Memory B cell (primary cell): ENCODE measurements at places on chromosomes 7 and 10.
A peak's percentile ranks its signal among the peaks of the same experiment; 100 is the strongest.

DNA sequence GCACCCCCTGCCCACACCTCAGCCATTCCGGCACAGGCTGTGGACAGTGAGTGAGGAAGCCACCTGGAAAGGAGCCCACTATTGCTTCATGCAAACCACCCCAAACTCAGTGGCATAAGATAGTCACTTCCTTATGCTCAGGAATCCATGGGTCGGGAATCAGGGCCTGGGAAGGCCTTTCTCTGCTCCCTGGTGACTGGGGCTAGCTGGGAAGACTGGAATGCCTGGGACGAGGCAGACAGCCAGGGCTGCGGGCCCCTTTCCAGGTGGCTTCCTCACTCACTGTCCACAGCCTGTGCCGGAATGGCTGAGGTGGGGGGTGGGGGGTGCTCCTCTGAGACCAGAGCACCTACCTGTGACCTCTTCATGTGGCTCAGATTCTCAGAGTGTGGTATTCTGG, 74.1 kb upstream of the GRB10 start:
- no peak for DNase-seq

DNA sequence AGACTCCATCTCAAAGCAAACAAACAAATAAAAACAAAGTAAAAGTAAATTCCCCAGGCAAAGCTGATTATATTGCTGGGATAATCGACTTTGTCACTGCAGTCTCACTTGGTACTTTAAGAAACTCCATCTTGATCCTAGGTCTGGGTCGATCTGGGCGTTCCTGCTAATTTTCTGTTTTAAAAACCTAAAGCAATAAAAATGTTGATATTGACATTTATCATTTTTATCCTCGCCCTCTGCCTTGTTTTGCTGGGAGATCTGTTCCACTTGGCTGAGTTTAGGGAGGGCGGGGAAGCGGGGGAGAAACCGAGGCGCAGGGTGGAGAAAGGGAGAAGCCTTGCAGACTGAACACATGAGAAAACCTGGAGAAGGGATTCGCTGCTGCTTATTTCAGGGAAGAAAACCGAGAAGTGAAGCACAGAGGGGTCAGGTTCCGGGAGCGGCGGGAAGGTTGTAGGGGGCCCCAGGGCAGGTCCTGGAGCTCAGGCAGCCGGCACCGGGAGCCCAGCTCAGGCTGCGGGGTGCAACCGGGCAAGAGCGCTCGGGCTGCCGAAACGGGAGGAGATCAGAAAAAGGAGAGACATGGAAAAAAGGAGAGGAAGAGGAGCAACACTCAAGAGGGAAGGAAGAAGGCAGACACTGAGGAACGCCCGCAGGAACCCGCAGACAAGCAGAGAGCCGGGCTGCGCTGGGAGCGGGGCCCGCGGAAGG, 27.3 kb upstream of the KMT2C start:
- no peak for DNase-seq

DNA sequence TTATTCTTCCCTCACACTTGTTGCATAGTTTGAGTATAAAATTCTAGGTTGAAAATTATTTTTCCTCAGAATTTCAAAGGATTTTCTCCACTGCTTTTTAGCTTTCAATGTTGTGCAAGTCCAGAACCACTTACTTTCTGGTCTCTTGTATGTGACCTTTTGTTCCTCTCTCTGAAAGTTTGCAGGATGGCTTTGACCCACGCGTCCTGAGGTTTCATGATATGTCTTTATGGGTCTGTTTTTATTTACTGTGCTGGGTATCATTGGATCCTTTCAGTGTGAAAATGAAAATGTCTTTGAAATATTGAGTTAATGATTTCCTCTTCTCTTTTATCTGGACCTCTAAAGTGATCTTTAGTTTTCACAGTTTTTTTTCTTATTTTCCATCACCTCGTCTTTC, 38.5 kb downstream of the C1GALT1 start:
- DNase-seq = no peak

- no peak for DNase-seq
Observed at GRCh38 chr7:15783987-15784693, 97.7 kb upstream of the MEOX2 start.

GRCh38 chr7:45089341-45089891, 647 bp upstream of the NACAD start:
- DNase-seq = peak; percentile 47

DNA sequence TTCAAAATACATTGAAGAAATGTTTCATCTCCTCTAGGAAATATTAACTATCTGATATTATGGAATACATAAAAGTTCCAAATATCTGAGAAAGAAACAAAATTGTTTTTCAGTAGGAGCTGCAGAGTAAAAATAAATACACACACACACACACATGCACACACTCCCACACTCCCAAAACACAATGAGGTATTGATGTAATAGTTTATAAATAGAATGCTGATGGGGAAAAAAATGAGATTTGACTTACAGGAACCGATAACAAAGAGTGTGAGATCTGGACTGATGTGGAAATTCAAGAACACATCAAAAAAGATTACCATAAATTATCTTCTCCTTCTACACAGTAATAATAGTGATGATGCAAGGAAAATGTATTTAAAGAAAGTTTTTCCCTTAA, 438.0 kb upstream of the CELF2 start:
- DNase-seq = no peak

GRCh38 chr7:351256-351655, 61.3 kb downstream of the FOXL3 start:
- DNase-seq = no peak

DNA sequence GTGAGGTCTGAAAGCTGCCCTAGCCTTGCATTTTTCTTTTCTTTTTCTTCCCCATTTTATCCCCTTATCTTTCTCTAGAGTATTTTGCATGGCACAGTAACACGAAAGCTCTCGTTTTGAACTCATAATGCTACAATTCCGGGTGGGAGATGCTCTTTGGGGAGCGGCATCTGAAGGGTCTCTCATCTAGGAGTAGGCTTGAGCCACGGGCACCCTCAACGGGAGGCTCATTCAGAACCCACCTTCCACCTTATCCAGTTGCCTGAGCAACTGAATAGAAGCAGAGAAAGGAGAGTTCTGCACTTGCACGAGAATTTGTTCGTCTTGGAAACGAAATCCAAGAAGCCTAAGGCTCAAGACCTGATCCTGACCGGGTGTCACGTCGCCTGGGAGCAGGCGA, 603.5 kb upstream of the FOXK1 start:
- DNase-seq = no peak

DNA sequence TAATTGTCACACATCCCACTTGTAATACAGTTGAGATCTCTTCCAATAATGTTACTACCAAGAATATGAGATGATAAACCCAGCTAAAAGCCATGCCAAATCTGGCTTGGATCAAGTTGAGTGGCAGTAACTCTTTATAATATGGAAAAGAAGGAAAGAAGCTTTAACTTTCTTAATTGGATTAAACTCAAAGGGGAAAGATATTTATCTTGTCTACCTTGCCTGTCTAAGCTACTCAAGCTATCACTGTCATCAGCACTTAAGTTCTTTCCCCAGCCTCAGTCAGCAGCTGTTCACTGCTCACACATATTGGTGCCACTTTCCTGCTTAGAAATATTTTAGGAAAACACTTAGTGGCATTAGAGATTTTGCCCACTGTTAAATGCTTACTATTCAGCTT, 350.7 kb downstream of the IPMK start:
- no peak for DNase-seq
